ENCODE measurements at places on chromosomes 1 and 21.
A peak's percentile ranks its signal among the peaks of the same experiment; 100 is the strongest.

DNA sequence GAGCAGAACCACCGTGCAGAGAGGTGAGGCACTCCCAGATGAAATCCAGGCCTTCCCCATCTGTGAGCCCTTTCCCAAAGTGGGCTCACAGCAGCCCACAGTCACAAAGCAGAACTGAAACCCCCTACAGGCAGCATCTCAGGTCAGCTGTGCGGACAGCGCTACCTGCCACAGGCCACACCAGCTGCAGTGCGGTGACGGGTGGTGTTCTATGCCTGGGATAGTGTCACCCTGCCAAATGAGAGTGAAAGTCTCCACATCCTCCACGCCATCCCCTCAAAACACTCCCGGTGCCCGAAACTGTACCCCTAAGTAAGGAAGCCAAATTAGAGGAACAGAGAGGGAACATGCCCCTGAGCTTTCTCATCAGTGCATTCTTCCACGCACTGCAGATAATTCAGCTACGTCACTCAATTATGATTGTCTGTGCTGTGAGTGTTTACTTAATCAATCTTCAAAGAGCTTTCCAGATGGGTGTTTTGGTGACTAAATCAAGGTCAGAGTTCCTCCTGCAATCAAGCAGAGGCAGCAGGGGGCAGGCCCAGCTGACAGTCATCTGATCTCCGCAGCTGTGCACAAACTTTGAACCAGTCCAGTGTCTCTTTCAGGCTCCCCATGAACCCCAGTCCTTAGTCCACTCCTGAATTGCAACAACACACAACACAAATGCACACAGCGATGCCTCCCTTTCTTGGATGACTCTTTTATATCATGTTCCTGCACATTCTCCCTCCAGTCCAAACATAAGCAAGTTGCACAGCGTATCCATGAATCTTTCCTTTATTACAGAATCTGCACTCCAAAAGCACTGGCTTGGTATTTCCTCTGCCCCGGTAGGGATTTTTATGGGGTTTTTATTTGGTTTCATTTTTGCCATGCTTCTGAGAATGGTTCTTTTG is 150.0 kb downstream of the TOMM20 start:
- DNase-seq, result no peak

GRCh38 chr1:214492401-214493075 is 58.9 kb downstream of the PTPN14 start:
- no peak for DNase-seq

GRCh38 chr1:15417059-15417934 is 7.6 kb downstream of the EFHD2 start:
- no peak for DNase-seq

- DNase-seq, result no peak
Measured at GRCh38 chr1:171247501-171247900, 793 bp upstream of the FMO1 start.

DNA sequence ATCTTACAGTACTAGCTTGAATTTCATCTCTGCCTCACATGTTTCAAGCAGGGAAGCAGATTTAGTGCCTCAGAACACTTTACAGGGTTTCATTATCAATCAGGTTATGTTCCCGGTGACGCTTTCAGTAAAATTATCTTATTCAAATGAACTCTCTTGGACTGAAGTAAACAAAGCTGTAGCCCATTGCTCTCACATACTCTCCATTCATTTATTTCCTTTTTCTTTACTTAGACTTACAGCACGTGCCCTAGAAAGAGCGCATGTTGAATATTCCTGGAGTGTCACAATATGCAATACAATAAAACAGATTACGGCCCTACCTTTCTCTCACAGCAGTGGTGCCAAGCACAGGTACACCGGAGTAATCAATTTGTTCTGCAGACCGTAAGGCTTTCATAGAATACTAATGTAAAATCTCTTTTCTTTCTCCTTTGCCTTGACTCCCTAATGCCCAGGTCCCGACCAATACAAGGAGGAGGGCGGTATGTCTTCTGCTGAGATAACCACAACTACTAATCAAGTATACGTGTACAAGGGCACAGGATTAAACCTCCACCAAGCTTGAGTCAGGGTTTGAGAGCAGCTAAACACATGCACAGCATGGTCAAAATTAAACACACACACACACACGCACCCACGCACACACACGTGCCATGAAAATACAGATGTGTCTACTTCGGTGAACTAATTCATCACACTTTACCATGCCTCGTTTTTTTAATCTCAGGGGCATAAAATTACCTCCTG is 62.8 kb downstream of the NRIP1 start:
- DNase-seq, result no peak

DNA sequence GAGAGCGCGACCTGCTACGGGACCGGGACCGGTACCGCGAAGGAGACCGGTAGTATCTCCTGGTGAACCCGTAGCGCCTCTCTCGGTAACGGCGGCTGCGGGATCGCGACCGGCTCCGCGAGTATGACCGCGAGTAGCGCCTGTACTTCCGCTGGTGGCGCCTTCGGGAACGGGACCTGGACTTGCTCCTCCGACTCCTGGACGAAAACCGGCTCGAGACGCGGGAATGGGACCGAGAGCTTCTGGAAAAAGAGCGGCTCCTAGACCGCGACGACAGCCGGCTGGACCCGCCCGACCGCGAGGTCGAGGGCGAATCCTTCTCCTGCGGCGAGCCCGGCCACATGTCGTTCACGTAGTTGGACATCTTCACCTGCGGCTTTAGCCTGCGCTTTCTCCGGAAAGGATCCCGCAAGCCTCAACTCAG is 642 bp downstream of the RSRP1 start:
- peak; percentile 55 for DNase-seq

- DNase-seq, result no peak
Measured at GRCh38 chr1:29330856-29331255, 94.5 kb downstream of the PTPRU start.

- no peak for DNase-seq
Measured at GRCh38 chr1:232250838-232251237, 379.1 kb downstream of the SIPA1L2 start.

DNA sequence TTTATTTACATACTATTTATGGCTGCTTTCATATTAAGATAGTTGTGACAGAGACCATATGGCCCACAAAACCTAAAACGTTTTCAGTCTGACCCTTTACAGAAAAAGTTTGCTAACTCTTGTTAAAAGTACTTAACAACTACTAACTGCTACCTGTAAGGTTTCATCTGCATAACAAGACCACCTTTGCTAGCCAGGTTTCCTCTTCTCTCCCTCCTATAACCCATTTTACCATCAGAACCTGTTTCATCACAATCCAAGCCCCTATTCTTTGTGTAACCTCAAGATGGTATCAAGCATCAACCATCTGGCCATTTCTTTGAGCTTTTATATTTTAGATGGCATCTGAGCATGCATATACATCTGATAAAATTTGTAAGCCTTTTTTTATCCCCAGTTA is 305.4 kb downstream of the HHIPL2 start:
- no peak for DNase-seq

GRCh38 chr1:190124068-190124467 is 353.6 kb downstream of the BRINP3 start:
- DNase-seq, result no peak

DNA sequence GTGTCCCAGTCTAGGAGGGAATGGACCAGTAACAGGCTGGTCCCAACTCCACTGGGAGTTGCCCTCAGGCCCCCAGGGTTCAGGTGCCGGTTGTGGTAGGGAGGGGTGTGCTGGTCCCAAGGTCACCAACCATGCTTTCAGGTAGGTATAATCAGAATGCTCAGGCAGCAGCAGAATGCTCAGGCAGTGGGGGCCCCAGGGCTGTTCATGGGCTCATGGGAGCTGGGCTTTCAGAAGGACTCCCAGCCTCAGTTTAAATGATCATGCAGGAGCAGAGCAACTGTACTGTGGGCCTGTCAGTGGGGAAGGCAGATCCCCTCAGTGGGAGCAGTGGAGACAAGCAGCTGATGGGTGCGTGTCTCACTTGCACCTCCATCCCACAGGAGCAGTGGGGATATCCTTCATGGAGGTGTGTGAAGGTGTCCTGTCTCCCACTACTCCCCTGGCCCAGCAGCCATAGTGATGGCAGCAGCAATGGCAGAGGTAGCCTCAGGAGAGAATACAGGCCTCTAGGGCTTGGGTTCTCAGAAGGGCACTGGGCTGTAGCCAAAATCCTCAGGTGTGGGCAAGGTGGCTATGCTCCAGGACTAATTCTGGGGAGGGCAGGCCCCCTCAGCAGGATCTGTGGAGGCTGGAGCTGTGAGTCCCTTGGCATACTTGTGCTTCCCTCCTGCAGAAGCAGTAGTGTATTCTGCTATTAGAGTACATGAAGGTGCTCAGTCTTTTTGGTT is 917.3 kb upstream of the B3GALT2 start:
- no peak for DNase-seq

DNA sequence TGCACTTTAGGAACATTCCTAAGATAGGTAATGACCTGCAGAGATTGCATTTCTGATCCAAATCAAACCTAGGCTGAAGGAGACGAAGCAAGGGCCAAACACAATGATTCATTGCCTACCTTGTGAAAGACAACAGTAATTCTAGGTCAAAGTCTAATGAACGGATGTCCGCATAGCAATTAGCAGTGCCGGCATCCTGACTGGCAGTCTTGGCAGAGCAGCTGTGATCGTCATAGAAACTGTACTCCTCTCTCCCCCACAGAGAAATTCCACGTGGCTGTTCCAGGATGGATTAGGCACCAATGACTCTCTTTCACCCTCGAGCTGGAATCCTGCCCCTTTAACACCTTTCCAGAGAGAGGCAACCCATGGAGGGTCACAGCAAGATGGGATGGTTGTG is 28.9 kb upstream of the VAV3 start:
- DNase-seq, result no peak

DNA sequence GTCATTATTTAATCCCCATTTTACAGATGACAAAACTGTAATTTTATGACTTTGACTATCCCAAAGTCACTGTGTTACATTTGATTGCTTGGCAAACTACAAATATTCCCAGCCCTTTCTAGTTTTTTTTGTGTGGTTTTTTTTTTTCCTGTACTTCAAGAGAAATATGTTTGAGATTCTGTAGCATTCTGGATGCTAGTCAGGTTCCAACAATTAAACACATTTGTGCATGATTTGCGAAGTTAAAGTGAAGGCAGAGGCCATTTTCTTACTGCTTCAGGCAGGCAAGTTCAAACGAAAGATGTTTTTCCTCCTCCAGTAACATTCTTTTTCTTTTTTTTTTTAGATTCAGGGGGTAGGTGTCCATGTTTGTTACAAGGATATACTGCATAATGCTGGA is 107.9 kb upstream of the SERTAD4 start:
- no peak for DNase-seq

- DNase-seq, result no peak
Measured at GRCh38 chr1:183278739-183279591, 92.9 kb downstream of the LAMC2 start.

GRCh38 chr1:204051718-204052117 is 21.2 kb upstream of the SOX13 start:
- no peak for DNase-seq

DNA sequence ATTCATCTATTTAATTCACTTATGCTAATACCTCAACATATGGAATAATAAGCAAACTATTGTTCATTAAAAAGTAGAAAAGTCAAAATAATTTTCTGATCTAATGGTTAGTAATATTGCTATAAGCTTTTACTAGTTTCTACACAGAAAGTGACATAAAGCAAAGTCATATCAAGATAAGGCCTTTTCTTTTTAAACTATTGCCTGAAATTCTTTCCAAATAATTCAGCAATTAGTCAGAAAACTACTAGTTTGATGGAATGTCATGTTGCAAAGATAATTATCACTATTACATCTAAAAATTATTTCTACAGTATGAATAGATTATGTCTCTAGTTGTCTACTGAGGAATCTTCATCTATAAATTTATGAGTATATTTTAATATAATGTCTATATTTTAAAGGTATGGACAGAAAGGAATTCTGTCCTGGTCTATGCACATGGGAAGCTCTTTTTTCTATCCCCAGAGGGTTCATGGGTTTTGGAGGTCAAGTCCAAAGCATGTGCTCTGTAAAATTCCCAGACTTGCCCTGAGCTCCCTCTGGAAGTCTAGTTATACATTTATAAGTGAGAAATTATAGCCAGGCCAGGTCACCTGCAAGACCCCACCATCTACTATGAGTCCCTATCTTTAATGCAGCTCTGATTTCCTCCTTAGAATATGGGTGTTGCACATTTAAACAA is 84.6 kb upstream of the DPYD start:
- DNase-seq, result no peak

GRCh38 chr1:234656944-234657654 is 47.1 kb upstream of the IRF2BP2 start:
- no peak for DNase-seq

GRCh38 chr1:95018602-95019369 is 54.0 kb downstream of the ALG14 start:
- no peak for DNase-seq

DNA sequence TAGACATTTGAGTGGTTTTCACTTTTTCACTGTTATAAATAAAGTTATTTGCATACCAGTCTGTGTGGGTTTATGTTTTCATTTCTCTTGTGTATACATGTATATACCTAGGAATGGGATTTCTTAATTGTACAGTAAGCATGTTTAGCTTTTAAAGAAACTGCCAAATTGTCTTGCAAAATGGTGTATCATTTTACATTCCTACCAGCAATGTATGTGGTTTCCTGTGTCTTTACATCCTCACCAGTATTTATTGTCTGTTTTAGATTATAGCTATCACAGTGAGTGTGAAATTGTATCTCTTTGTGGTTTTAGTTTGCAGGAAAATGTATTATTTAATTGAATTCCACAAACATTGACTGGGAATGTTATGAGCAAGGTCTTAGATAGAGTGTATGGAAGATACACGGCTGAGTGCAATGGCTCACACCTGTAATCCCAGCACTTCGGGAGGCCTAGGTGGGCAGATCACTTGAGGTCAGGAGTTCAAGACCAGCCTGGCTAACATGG is 57.3 kb downstream of the MACF1 start:
- DNase-seq, result no peak

GRCh38 chr1:222106377-222106776 is 364.5 kb upstream of the DUSP10 start:
- no peak for DNase-seq

GRCh38 chr1:53572815-53573173 is 113.6 kb downstream of the DMRTB1 start:
- DNase-seq, result no peak

GRCh38 chr1:28983509-28984310 is 69.3 kb downstream of the EPB41 start:
- DNase-seq, result no peak

DNA sequence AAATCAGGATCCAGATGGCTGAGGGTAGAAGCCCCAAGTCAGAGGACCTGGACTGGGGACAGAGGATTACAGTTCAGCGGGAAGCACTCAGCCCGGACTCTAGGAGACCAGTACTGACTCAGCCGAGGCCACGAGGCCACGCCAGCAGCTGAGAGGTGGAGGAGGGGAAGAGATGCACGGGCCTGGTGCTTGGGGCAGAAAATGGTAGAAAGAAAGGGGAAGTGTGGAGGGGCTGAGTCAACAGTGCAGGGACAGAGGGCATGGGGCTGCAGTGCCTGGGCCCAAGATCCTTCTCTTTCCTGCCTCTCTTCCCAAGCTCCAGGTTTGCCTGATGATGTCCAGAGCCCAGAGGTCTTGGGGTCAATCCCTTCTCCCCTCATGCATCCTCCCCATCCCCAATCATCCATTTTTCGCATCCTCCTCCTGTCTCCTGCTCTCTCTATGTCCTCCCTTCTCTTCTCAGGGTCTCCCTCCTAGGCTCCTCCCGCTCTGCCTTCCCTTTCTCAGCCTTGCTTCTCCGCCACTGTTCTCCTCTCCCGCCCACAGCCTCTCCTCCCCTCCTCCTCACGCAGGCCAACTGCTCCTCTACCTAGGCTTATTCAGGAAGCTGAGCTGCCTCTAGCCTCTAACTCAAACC is 7.7 kb downstream of the ARHGEF2 start:
- DNase-seq, result no peak
